ENCODE measurements at places on chromosomes 13 and 19.

DNA sequence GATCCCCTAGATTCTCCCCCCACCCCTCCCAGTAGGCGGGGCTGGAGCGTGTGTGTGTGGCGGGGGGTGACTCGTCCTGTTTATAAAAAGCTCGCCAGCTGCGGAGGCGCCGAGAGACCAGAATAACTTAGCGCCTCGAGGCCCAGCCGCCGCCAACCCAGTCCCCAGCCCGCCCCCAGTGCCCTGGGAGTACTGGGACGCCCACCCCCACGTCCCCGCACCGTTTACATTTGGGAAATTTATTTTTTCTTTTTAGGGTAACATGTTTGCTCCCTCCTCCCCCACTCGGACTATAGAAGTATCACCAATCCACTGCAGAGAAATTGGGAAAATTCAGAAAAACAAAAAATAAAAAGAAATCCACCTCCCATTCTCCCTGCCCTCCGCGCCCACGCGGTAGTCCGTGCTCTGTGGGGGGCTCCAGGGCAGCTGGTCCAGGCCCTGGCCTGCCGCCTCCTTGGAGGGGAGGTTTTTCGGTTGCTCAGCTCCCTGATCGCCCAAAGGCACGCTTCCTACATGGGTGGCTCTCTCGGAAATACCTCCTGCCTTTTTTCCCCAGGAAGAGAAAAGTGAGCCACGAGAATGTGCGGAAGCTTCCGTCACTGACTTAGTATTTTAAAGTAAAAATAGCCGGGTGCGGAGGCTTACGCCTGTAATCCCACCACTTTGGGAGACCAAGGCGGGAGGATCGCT, 1.5 kb upstream of the RAB3A start:
- DNase-seq = peak; percentile 16

- DNase-seq = peak; percentile 65
Observed at GRCh38 chr13:25886438-25887214, 165.2 kb downstream of the SHISA2 start.

DNA sequence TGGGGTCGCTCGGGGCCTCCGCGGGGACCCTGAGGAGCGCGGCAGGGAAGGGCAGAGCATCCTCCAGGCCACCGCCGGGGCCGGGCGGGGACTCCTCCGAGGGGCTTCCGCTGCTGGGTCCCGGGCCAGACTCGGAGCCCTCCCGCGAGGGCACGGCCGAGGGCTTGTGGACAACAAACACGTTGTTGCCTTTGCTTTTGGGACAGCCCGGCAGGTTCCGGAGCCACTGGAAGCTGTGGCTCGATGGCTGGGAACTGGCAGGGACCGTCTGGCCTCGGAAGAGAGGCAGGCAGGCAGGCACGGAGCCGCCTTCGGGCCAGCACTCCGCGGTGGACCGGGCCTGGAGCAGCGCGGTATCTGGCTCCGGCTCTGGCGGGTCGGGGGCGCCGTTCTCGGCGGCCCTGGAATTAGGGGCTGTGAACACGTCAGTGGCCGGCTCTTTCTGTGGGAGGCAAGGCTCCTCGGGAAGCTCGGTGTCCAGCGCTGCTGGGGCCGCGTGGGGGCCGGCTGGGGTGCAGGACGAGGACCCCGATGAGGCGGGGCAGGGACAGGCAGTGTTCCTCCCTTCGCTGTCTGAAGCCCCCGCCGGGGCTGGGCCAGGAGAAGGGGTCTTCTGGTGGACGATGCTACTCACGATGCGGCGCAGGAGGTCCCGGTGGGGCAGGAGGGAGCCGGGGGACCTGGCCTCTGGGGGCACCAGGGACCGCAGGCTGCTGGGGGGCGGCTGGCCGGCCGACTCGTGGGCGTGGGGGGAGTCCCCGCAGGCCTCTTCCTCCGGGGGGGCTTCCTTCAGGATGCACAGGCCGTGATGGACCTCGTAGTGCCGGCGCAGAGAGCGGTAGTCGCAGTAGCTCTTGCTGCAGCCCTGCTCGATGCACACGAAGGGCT, 27.6 kb downstream of the ZNF541 start:
- no peak for DNase-seq

- DNase-seq = no peak
Observed at GRCh38 chr13:23003446-23003845, 177.3 kb upstream of the SGCG start.

- no peak for DNase-seq
Observed at GRCh38 chr19:52691215-52691610, 43.6 kb downstream of the ZNF611 start.

- DNase-seq = no peak
Observed at GRCh38 chr19:18814063-18814462, 17.7 kb upstream of the UPF1 start.

DNA sequence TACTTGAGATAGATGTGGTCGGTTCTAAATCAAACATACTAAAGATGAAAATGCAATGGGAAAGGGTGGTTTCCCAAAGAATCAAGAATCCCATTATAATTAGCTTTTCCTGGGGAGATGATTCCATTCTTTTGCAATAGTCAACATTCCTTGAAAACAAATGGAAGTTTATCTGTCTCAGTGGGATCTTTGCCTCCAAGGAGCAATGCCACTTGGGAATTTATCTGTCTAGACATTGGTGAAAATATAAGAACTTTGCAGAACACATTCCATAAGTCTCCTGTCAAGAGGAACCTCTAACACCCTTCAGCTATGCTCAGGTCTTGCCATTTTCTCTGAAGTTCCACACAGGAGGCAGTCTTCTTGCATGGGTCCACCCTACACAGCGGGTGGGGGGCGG, 152.5 kb downstream of the KCTD12 start:
- DNase-seq = no peak

GRCh38 chr13:91948736-91949135, 550.3 kb downstream of the GPC5 start:
- no peak for DNase-seq

DNA sequence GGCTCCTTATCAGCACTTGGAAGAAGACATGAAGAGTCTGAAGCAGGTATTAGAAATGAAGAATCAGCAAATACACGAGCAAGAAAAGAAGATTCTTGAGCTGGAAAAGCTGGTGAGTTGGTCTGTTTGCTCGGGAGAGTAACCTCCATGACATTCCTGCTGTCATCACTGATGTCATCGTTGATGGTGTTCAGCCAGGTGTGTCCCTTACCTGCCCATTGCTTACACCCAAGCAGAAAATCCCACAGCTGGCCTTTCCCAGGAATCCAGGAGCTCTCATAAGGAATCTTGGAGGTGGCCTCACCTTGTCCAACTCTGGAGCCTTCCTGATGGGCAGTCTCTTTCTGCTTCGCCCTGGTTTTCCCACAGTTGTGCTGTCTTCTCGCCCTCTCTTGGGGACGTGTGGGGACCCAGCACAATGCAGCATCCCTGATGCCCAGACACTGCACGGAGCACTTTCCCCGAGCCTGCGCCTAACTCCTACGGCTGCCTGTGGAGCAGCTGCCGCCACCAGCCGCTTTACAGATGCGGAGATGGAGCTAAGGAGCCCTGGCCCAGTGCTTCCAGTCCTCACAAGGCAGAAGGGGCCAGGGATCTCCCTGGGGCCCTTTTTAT, 97.0 kb downstream of the SLC7A1 start:
- DNase-seq = no peak

GRCh38 chr13:20105161-20105689, 55.6 kb downstream of the GJA3 start:
- no peak for DNase-seq

- no peak for DNase-seq
Observed at GRCh38 chr13:23140492-23140891, 40.3 kb upstream of the SGCG start.

- DNase-seq = peak; percentile 23
Observed at GRCh38 chr13:20902438-20903163, at the start of gene XPO4. TSS of gene XPO4 (minus strand) at chr13:20902746. CDS start at chr13:20902738, 8 bp downstream.

- DNase-seq = peak; percentile 42
Observed at GRCh38 chr19:45404557-45405434, at the start of gene PPP1R13L. TSS of gene PPP1R13L (minus strand) at chr19:45405069. CDS start at chr19:45398318, 6,751 bp downstream.

GRCh38 chr19:11964496-11964857, 363 bp upstream of the ZNF763 start:
- DNase-seq = no peak

DNA sequence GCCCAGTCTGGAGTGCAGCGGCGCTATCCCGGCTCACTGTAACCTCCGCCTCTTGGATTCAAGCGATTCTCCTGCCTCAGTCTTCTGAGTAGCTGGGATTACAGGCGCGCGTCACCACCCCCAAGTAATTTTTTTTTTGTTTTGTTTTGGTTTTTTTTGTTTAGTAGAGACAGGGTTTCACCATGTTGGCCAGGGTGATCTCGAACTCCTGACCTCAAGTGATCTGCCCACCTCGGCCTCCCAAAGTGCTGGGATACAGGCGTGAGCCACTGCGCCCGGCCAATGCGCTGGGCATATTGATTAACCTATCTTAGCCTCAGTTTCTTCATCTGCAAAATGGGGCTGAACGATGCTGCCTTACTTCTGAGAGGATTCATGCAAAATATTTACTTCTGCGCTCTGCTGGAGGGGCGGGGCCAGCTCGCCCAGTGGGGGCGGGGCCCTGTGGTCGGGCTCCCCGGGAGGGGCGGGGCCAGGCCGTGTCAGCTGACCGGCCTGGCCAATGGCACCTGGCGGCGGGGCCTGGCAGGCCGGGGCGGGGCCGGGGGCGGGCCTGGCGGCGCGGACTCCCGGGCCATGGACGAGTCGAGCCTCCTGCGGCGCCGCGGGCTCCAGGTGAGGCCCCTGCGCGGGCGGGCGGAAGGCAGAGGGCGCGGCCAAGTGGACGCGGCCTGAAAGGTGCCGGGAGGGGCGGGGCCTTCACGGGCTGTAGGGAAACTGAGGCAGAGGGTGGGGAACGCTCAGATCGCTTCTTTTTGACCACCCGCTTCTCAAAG, at the start of gene MAST3:
TSS of gene MAST3 (plus strand) at position 562 of the 776 bp plus-strand sequence. CDS start at position 577, 15 bp downstream.
- no peak for DNase-seq

- no peak for DNase-seq
Observed at GRCh38 chr13:49412749-49413148, 31.1 kb downstream of the CAB39L start.

DNA sequence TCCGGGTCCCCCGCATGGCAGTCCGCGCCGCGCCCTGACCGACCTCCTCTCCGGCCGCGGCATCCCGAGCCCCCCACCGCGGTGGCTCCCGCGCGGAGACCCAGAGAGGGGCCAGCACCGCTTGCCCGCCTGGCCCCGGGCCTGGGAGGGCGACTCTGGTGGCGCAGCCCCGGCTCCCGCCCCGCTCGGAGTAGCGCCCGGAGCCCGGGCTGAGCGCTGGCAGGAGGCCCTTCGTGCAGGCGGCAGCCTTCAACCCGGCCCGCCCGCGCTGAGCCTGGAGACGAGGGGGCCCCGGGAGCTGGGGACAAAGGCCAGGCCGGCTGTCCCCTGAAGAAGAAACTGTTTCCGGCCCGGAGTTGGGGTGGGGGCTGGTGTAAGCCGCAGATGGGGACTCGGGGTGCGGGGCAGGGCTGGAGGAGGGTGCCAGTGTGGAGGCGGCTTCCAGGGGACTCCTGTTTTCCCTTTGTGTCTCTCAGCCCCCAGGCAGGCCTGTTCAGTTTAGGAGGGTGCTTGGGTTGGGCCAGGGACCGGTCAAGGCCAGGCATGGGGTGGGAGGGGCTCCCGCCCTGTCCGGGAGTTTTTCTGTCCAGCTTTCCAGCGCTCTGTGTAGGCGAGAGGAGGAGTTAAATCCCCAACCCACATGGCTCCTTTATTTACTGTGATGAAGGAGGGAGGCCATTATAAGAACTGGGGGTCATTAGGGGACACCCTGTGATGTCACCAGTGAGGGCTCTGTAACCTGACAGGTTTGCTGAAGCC, 935 bp downstream of the LRP3 start:
- no peak for DNase-seq

DNA sequence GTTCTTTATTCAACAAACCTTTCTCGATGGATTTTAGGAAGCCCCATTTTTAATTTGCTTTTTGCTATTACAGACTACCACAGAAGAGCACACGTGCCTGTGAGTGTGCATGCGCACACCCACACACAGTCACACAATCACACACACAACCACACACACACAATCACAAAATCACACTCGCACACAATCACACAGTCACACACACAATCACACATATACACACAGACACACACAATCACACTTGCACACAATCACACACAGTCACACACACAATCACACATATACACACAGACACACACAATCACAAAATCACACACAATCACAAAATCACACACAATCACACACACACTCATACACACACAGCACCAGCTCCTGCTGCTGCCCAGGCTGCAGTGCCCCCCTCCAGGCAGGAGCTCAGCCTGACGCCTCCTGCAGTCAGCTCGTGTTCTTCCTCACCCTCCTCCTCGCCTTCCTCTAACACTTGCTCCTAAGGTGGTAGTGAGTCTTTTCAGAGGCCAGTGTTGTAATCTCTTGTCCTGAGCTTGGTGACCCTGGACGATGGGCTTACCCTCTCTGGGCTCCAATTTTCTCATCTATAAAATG, 125.0 kb upstream of the SOX1 start:
- no peak for DNase-seq

DNA sequence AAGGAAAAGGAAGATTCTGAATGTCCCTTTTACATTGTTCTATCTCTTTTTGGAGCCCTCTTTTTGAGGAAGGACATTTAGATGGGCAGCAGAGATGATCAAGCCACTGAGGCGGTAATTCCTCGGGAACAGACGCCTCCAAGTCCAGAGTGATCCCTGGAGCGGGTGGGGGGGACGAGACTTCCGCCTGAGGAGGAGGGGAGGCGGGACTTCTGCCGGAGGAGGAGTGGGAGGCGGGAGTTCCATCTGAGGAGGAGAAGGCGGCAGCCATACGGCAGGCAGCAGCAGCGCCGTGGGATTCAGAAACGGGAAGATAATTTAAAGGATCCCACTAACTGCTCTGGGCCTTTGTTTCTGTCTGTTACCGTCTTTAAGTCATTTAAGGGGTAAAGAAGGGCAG, 37.6 kb upstream of the CD177 start:
- DNase-seq = no peak

GRCh38 chr19:4536798-4537197, 1.8 kb upstream of the PLIN5 start:
- no peak for DNase-seq

DNA sequence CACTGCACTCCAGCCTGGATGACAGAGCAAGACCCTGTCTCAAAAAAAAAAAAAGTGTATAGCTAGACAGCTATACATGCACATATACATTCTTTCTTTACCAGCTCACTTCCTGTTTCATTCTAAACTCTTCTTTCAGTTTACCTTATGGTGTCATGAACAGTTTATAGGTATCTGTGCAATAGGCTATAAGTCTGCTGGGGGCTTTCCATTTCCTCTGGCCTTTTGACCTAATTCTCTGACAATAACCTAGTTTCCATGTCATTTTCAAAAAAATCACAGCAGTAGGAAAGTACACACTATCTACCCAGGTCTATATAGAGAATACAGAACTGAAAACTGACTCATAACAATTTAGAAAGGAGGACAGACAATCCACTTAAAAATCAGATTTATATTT, 24.4 kb upstream of the URAD start:
- DNase-seq = no peak

DNA sequence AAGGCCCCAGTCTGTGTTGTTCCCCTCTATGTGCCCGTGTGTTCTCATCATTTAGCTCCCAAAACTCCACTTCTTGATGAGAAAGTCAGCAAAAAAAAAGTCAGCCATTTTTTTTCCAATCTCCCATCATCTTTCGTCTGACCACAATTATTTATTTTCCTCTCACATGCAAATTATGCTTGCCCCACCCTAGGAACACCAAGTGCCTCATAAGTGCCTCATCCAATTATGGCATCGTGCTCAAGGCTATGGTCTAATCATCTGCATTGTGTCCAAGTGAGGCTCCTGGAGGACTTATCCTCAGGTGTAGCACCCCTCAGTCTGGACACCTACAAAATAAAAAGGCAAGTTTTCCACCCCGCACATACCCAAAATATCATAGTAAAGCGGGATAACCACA, 20.8 kb upstream of the IPO5 start:
- DNase-seq = no peak

Measured in astrocyte of the cerebellum (primary cell).